Calu3 (cell line): ENCODE measurements at places on chromosomes 7 and 10. TPM values are rescaled to one million over a fixed set of nuclear protein-coding genes. Genes with fewer than 3 reads are reported as not detected.

DNA sequence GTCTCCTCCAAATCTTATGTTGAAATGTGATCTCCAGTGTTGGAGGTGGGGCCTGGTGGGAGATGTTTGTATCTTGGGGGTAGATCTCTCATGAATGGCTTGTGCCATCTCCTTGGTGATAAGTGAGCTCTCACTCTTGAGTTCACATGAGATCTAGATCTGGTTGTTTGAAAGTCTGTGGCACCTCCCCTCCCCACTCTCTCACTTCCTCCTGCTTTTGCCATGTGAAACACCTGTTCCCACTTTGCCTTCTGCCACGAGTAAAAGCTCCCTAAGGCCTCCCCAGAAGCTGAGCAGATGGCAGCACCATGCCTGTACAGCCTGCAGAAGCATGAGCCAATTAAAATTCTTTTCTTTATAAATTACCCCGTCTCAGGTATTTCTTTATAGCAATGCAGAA is 23.5 kb downstream of the TMEM229A start:
- DNase-seq, result no peak

DNA sequence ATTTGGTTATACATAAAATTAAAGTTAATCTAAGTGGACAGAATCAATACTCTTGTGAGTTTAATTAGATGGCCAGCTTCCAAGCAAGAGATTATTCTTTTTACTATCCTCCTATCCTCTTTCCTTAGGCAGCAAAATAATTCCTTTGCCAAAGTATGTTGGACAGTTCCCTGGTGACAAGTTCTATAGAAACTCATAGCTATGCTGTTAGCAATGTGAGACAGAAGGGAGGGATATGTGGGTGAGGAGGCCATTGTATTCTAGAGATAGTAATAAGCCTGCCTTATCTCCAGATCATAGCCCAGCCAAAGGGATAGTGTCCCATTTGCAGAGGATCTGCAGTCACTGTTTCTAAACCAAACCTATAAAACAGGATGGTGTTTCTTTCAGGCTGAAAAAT is 181.6 kb upstream of the HDAC9 start:
- DNase-seq, result no peak

The CALHM3 gene
- not detected in 2 replicates for total RNA-seq

DNA sequence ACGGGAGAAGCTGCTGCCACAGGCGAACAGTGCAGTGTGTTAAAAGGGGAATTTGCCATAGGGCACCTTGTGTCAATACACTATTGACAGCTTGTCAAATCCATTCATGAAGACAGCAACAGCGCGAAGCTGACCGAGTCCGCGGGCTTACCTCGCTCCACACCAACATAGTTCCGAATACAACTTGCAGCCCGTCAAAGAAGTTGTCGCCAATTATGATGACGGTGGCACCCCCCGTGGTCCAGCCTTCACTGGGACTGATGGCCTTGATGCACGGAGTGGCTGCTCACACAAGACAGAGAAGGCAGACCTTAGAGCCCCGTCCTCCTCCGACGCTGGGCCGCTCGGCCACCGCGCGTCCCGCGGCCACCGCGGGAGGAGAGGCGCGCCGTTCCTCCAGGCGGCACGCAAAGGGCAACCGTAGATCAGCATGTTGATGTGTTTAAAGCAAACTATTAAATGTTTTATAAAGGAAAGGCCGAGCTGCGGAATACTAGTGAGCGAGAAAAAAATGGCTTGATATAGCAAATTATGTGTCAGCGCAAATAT is 96.4 kb downstream of the EBF3 start:
- no peak for DNase-seq

The AKR1C4 gene
- 0.40 and 0.76 TPM in 2 replicates for total RNA-seq
